ENCODE measurements at places on chromosomes 1 and 21.

DNA sequence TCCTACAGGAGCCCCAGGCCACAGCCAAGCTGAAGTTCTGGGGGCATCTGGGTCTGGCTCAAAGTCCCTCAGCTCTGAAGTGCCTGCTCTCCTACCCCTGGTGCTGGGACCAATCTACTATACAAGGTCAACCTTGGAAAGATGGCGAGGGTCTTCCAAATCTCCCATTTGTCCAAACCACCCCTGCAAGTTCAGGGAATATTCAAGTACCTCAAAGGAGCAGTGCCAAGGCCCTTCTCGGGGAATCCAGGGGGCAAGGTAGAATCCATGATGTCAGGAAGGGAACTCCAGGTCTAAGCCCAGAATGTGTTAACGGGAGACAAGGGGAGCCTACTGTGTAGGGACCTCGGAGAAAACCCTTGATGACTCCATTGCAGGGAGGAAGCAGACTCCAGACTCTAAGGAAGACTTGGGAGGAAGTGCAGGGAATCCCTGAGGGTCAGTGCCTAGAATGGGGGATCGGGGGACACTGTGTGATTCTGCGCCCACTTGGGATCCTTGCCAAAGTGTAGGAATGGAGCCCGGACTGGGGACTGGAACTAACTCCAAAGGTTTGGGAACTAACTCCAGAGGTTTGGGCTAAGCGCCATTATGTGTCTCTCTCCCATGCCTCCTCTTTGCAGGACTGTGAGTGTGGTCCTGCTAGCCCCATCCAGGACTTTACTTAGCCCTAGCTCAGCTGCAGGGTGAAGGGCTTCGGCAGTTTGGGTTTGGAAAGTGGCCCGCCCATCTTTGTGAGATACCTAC, 8.7 kb downstream of the TAL1 start:
- no peak for DNase-seq

- DNase-seq, result no peak
Observed at GRCh38 chr1:147673406-147673805, 3.1 kb upstream of the ACP6 start.

DNA sequence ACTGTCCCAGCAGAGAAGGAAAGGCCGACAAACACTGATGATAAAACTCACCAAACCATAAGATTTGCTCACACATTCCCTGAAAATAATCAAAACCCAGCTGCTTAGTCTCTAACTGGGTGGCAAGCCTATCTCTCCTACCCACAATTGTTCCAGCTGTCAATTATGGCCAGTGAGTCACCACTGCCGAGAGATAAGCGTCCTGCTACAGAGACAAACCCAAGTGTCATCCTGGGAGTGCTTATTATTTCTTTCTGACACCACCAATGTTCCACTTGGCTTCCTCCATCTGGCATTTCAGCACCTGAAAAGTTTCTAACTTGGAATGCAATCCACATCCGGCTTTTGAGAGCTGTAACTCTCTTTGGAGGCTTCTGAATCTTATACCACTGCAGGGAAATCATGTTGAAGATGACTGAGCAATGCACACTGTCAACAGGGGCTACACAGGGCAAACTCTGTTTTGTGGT, 51.5 kb upstream of the VAV3 start:
- DNase-seq, result no peak

DNA sequence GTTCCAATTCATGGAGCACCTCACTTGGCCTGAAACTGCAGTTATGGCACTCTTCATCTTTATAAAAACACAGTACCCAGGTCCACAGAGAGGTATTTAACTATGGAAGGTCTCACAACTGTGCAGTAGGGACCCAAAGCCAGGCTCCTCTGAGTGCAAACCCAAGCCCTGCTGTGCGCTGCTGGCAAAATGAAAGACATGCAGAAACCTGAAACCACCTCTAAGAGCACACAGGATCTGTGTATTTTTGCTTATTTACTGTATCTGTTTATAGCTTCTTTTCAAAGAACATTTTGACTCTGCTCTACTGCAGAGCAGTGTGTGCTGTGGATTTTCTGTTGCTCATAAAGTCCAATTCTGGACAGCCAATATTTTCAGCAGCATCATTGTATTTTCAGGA, 166.6 kb downstream of the DSCAM start:
- no peak for DNase-seq

GRCh38 chr1:17927952-17928351, 172.8 kb downstream of the ACTL8 start:
- no peak for DNase-seq

- DNase-seq, result no peak
Observed at GRCh38 chr1:100627936-100628335, 90.0 kb downstream of the GPR88 start.

GRCh38 chr1:205769641-205770365, 5.5 kb downstream of the RAB29 start:
- DNase-seq, result no peak

- no peak for DNase-seq
Observed at GRCh38 chr1:173414539-173415226, 62.5 kb upstream of the PRDX6 start.

- DNase-seq, result no peak
Observed at GRCh38 chr1:104884939-104885338, 1135.2 kb downstream of the AMY1C start.

- peak; percentile 79 for DNase-seq
Observed at GRCh38 chr1:151130987-151131586, 15.3 kb downstream of the SEMA6C start.

DNA sequence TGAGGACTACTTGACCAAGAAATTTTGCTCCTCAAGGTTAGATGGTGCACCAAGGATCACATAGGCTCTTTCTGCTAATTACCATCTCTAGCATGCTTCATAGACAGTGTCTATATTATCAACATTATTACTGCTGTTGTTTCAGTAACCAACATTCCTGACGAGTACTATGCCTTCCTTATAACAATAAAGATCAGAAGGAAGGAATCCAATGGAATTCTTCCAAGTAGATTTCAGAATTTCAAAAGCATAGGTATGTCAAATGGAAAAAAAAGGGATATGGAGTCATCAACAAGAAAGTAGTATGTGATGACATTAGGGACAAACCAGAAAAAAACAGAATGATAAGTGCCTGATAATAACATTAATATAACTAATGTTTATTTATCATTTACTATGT, 39.6 kb upstream of the LPGAT1 start:
- no peak for DNase-seq

GRCh38 chr1:203702130-203702577, 62.8 kb upstream of the LAX1 start:
- peak; percentile 30 for DNase-seq

DNA sequence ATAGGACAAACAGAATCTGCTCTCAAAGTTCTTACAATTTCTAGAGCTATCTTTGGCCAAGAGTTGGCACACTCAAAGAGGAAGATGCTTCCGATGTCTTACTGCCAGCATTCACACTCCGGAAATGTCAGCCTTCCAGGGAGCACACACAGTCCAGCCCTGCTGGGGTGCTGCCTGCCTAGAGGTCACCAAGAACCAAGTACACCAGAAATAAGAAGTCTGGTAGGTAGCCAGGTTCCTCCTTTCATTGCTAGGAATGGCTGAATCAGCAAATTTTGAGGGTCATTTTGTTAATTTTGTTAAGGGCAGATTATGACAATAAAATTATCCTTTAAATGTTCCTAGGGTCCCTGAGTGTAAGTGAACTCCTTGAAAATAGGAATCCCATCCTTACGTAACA, 77.5 kb downstream of the PLPP3 start:
- DNase-seq, result no peak

- DNase-seq, result no peak
Observed at GRCh38 chr1:158286487-158286886, 3.2 kb upstream of the CD1C start.

DNA sequence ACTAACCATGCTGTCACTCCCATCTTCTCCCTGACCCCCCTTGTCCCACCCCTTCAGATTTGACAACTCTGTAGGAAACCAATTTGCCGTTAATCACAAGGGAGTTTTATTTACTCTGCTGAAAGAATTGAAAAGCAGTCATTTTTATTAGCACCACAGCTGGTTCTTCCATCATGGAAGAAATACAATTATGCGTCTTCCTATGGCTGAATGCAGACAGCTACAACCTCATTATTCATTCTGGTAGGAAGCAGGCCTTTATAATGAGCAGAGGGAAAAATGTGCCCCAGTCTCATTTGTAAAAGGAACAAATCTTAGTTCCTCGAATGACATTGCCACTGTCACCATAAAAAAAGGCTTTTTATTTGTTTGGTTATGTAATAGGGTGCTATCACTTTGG, 35.2 kb downstream of the JUN start:
- no peak for DNase-seq

DNA sequence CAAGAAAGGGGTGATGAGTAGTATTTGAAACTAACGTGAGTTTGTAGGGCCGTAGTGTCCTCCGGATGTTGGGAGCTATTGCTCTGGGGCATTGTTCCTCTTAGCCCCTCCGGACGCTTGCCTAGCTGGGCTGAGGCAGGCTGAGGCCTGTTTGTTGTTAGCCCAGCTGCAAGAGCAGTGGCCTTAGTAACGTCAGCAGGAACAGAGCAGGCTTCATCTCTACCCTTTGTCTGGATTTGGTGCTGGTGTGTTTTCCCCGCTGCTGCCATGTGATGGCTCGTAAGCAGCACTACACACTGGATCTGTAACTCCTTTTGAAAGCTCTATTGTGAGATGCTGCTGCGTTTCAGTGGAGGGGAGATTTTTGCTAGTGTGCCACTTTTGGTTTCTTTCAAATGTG, 57.6 kb downstream of the DNM3 start:
- DNase-seq, result no peak

GRCh38 chr21:32733990-32734613, 6.3 kb upstream of the SYNJ1 start:
- DNase-seq, result no peak

DNA sequence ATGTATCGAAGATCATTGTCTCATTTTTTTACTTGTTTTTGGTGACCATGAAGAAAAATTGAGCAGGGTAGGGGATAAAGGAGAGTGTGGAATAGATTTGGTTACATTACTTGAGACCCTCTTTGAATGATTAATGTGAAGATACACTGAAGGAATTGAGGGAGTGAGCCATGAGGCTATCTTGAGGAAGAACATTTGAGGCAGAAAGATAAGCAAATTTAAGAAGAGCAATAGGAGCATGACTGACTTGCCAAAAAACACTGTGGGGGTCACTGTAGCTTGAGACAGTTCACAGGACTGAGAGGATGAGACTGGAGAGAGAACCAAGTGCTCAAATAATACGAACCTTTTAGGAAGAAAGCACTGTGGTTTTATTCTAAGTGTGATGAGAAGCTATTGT, 43.1 kb upstream of the PTPRC start:
- no peak for DNase-seq

DNA sequence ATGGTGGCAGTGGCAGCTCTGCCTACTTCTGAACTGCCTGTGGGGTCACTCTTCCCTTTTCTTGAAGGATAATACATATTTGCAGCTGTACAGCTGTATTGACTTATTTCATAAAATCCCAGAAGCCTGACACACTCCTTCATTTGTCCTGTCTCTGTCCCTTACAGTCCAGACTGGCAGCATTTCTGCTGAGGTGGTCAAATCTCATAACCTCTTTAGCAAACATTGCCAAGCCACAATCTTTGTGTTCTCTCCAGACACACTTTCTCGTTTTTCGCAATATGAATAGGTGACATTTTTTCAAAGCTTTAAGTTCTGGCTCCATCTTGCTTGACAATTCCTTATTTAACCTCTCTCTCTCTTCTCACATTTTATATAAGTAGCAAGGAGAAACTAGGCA, 15.2 kb downstream of the LY9 start:
- DNase-seq, result no peak

GRCh38 chr1:99749504-99750347, 16.7 kb downstream of the FRRS1 start:
- DNase-seq, result no peak

- DNase-seq, result no peak
Observed at GRCh38 chr1:55313903-55314302, 98.7 kb upstream of the USP24 start.

- no peak for DNase-seq
Observed at GRCh38 chr1:85573322-85573721, 7.2 kb upstream of the CCN1 start.

DNA sequence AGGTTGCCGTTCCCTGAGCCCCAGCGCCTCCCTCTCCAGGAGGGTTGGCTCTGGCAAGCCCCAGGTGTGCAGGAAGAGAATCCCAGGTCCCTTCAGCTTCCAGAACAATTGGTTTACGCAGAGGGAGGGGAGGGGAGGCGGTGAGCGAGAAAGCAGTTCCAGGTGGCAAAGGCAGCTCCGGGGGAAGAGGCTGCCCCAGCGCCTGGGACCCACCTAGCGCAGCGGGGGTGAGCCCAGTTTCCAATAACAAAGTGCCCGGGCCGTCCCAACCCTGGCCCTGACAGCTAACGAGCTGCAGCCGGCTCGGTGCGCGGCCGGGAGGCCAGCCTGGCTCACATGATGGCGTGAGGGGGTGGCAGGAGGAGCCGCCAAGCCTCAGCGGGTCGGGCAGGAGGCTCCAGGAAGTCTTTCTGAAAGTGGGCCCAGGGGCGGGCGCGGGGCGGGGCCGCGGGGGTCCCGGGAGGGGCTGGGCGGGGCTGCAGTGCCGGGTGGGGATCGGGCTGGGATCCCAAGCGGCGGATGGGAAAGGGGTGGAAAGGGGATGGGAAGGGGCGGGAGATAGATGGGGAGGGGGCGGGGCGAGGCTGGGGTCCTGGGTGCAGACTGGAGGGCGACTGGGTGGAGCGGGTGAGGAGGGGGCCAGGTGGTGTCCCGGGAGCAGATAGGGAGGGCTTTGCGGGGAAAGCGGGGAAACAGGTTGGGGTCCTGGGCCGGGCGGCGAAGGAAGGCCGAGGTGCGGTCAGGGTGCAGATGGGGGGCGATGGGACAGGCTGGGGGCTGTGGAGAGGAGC, 22.8 kb downstream of the DHRS3 start:
- no peak for DNase-seq

DNA sequence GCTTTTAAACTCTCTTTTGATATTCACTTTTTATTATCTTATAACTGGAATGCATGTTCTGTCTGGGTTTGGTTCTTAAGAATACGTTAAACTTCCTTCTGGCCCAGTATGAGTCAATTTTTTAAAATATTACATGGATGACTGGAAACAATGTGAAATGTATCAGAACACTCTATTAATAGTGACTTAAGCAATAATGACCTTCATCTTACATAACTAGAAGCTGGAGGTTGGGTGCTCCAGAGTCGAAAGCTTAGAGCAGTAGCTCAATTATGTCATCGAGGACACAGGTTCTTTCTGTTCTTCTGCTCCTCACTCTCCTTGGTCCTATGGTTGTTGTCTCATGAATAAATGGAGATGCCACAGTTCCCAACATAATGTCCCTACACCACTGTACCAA, 91.6 kb upstream of the FOXD3 start:
- DNase-seq, result no peak

- no peak for DNase-seq
Observed at GRCh38 chr1:223074445-223075300, 68.4 kb downstream of the TLR5 start.

DNA sequence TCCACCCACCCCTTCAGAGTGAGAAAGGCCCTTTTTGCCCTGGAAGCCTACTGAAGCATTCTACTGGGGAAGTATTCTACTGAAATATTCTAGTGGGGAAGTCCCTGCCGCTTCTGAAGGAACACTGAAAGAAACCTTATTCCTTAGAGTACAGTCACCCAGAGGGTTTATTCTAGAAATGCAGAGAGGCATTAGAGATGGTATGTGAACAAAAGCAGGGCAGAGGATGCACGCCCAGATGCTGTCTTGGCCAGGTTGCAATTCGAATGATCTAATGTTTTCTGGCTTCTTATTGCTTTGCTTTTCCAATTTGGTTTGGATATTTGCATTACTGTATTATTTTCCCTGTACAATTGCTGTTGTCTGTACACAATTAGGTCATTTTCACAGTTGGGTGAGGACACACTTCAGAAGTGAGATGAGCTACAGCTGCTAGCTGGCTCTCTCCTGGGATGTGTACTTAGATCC, 37.1 kb downstream of the CCN1 start:
- DNase-seq, result no peak

Data from stimulated activated CD8-positive, alpha-beta memory T cell treated with anti-CD3 and anti-CD28 coated beads, Interleukin-15, amount 100 ng/mL, for 48 hours (primary cell).